ENCODE measurements at places on chromosomes 1 and 21. TPM values are rescaled to one million over a fixed set of nuclear protein-coding genes. Genes with fewer than 3 reads are reported as not detected.
A peak's percentile ranks its signal among the peaks of the same experiment; 100 is the strongest.

Gene SH2D5
- not detected for total RNA-seq

Gene SCYL3
- 5.6 TPM for total RNA-seq

Gene TFAP2E
- not detected for total RNA-seq

Gene CD1D
- 1.5 TPM for total RNA-seq

Gene TENT5C
- 18.7 TPM for total RNA-seq

Gene FCGR3B
- 4.8 TPM for total RNA-seq

Gene NCAM2
- 5.4 TPM for total RNA-seq

Gene RGS13
- total RNA-seq: not detected

DNA sequence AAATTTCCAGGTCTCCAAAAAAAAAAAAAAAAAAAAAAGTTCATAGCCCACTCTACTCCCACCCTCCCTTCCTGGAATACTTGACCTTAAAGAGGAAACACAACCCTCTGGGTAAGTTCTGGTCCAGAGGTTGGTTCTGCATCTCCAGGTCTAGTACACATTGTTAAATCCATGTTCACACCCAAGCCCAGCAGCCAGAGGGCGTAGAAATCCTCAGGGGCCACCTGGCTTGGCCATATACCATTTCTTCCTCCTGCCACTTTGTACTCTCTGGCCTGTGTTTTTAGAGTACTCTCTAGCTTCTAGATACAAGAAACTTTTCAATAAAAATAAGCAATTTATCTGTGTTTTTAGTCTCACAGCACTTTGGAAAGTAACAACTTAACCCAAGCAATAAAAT, 89.3 kb downstream of the PHTF1 start:
- DNase-seq: no peak

GRCh38 chr1:7991504-7992440, 30.3 kb downstream of the PARK7 start:
- no peak for DNase-seq

- no peak for DNase-seq
Measured at GRCh38 chr1:5351366-5351765, 640.9 kb downstream of the NPHP4 start.

DNA sequence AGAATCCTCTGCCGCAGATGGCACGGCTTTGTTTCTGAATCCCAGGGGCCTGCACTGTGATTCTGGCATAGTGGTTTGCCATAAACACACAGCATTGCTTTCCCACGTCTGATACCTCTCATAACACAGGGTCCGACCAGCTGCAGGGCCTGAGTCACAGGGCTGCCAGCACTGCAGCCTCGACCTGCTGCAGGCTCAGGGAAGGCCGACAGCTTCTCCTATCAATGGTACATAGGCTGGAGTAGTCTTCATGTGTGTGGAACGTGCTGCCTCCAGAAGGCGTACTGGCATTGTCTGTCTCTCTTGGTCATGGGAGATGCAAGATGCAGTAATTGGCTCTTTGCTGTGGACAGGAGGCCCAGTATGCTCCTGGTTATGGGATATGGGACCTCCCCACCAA, 53.5 kb upstream of the PDE9A start:
- no peak for DNase-seq

GRCh38 chr1:200304171-200304570, 105.7 kb downstream of the ZNF281 start:
- no peak for DNase-seq

DNA sequence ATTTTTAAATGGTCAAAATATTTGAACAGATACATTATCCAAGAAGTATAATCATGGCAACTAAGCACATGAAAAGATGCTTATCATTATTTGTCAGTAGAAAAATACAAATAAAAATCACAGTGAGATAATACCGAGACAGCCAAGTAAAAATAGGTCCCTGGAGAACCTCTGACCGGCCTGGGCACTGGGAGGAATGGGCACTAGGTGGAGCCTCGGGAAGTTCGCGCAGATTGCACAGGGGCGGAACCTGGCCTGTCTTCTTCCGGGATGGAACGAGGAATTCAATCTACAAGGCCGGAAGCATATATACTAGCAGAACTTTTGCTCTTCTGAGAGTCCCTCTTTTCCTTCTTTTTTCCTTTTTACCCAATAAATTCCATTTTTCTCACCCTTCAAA, 148.5 kb upstream of the CHRM3 start:
- no peak for DNase-seq

- no peak for DNase-seq
Measured at GRCh38 chr1:236615399-236616148, 11.3 kb upstream of the HEATR1 start.

- no peak for DNase-seq
Measured at GRCh38 chr1:2512862-2513421, 13.5 kb downstream of the PANK4 start.

DNA sequence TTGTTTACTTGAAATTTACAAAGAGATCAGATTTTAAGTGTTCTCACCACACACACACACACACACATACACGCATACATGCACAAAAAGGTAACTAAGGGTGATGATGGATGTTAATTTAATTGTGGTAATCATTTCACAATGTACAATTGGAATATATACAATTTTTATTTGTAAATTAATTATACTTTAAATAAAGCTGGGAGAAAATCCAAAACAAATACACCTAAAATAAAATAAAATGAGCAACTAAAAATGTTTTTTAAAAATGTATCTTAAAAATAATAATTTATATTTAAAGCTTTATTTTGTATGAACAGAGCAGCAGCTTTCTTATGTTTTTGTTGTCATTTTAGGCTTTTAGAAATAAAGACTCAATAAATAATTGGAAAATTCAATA, 8.2 kb upstream of the INSL5 start:
- DNase-seq: no peak

DNA sequence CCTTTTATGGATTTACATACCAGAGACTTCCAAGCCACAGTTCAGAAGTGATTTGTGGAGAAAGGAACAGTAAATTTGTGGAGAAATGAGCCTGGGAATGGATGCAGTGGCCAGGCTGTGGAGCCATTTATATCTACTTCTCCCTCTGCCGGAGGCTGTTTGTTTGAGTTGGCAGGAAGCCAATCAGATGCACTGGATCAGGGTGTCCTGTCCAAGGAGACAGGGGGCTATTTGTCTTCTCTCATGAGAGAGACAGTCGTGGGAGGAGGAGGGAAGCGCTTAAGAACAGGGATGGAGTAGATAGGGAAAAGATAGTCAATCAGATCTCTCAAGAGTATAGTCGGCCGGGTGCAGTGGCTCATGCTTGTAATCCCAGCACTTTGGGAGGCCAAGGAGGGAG, 2.8 kb upstream of the HAPLN2 start:
- no peak for DNase-seq

- DNase-seq: no peak
Measured at GRCh38 chr1:178030467-178030866, 60.6 kb upstream of the SEC16B start.

DNA sequence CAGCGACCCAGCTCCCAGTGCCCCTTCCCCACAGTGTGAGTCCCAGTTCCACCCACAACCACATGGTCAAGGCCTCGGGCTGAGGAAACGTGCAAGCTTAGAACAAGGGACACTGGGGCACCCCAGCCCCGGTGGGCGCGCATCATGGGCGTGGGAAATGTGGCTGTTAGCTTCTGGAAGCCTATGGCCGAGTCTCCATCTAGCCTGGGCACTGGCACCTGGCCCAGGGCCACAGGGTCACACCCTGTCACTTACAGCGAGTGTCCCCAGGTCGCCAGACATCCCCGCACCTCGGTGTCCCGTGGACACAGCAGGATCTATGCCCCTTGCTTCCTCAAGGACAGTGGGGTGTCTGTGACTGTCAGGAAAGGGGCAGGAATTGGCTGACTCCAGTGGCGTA, 37.0 kb upstream of the COL6A1 start:
- DNase-seq: peak; percentile 1

DNA sequence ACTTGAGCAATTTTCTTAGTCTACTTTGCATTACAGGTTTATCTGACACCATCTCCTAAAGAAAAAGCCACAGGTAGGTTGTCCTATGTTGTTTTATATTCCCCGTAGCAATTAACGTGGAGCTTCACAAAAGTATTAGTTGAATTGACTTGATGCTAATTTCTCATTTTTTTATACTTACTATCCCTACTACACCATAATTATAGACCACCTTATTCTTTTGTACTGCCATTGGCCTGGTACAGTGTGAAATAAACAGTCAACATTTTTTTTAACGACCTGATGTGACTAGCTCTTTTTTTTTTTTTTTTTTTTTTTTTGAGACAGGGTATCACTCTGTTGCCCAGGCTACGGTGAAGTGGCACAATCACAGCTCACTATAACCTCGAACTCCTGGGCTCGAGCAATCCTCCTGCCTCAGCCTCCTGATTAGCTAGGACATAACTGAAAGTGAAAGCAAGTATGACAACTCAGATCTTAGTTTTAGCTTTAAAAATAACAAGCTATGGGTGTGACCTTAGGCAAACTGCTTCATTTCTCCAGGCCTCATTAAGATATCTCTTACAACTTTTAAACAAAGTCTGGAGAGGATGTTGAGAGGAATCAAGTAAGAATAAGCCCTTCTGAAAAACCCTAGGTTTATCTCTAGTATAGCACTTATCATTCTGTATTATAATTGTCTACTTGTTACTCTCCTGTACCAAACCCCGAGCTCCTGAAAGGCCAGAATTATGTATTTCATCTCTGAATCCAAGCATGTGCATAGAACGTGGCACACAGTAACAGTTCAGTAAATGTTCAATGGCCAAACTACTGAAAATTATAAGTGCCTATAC, 49.5 kb downstream of the LUZP1 start:
- DNase-seq: no peak

DNA sequence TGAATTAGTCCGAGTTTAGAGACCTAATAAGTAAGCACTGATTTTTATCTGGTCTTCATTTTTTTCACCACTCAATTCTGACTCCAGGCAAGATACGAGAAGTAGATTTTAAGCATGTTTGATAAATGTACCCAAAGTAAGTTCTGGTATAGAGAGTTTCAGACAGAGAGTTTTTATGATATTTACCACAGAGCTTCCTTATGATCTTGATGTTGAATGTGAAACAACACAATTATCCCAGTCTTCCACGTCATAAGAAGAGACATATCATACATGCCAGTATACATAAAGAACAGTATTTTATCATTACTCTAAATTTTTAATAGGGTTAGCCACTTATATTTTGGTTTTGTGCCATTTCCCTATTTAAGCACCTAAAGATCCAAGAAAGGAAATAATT, 7.8 kb upstream of the NCMAP start:
- no peak for DNase-seq

DNA sequence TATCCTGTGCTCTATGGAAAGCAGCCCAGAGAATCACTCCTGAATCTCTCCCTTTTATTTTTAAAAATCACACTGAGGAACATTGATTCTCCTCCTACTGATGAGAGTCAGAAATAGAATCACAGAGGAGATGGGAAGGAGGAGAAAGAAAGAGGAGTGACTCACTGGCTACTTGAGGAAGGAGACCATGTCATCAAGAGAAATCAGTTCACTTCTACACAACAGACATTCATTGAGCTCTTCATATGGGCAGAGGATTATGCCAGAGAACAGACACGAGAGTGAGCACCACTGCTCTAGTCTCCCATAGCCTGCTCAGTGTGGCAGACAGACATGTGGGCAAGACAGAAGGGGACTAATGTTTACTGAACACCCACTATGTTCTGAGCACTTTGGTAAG, 44.2 kb downstream of the RAB3B start:
- no peak for DNase-seq

DNA sequence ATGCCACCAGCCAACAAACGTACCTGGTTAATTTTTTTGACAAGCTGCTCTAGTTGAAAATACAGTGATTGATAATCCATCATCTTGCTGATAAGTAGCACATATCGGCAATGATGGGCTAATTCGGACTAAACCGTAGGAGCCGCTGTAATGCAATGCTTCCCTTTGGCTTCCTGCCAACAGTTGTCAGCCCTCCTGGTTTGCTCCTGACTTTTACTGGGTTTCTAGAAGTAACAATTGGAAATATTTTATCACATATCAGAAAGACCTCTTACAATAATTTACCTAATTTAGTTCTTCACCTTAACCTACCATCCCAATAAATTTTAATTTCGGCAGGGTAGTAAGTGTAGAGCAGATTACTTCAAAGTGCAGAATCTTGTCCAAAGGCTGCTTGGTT, 148.5 kb downstream of the DHRS3 start:
- no peak for DNase-seq

GRCh38 chr1:97120806-97121205, 399.2 kb downstream of the PTBP2 start:
- DNase-seq: no peak

- DNase-seq: no peak
Measured at GRCh38 chr1:41728403-41729202, 190.1 kb downstream of the HIVEP3 start.

- DNase-seq: no peak
Measured at GRCh38 chr1:37677808-37678207, 14.5 kb upstream of the CDCA8 start.

DNA sequence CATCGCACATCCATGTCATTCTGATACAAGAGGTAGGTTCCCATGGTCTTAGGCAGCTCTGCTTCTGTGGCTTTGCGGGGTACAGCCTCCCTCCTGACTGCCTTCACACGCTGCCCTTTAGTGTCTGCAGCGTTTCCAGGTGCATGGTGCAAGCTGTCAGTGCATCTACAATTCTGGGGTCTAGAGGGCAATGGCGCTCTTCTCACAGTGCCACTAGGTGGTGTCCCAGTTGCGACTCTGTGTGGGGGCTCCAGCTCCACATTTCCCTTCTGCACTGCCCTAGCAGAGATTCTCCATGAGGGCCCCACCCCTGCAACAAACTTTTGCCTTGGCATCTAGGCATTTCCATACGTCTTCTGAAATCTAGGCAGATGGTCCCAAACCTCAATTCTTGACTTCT, 138.2 kb upstream of the BRINP3 start:
- no peak for DNase-seq

GRCh38 chr1:67580691-67581403, 104.2 kb upstream of the GADD45A start:
- no peak for DNase-seq

GRCh38 chr21:34826836-34827235, 158.0 kb downstream of the CLIC6 start:
- DNase-seq: no peak

DNA sequence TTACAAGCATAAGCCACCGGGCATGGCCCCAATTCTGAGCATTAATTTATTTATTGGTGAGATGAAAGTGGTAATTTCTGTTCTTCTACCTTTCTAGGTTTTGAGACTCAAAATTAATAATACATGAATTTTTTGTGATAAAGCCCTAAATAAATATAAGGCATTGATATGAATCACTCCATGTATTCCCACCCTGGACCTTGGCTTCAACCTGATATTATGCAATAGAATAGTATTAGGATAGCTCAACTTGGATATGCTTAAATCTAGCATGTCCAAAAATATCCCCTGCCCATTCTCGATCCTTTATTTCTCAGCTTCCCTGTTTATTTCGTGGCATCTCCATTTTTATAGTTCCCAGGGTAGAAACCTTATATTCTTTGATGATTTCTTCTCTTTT, 2.5 kb downstream of the AGL start:
- DNase-seq: no peak

GRCh38 chr1:45531873-45532272, 10.2 kb upstream of the PRDX1 start:
- no peak for DNase-seq

GRCh38 chr1:28296401-28297261, 32.2 kb upstream of the MED18 start:
- no peak for DNase-seq

Measured in Right ventricle myocardium inferior (tissue), 1 donor.